ENCODE measurements at places on chromosomes 1 and 21.

DNA sequence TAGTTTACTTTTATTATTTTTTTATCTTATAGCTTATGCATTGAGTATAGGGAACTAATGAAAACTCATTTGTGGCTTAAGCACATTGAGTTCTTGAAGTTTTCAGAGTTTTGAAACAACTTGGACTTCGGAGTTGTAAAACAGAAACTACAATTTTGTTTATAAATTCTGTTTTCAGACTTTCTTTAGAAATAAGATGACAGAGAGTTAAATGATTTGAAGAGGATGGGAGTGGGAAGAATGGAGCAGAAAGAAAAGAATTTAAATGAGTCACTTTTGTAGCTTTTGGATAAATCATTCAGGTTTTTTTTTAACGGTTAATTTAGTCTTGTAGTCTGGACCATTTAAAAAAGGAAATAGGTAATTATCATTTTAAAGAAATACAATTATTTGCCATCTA, 32.3 kb downstream of the INKA2 start:
- no peak for DNase-seq

DNA sequence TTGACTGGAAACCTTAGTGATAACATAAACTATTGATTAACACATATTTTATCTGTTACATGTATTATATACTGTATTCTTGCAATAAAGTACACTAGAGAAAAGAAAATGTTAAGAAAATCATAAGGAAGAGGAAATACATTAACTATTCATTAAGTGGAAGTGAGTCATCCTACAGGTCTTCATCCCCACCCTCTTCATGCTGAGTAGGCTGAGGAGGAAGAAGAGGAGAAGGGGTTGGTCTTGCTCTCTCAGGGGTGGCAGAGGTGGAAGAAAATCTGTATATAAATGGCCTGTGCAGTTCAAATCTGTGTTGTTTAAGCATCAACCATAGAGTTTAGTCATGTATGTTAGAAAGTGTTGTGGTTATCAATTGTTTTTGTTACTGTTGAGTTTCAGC, 66.1 kb upstream of the CHODL start:
- no peak for DNase-seq

GRCh38 chr1:115090540-115090939, 1.2 kb upstream of the TSPAN2 start:
- no peak for DNase-seq

- no peak for DNase-seq
These were observed 1.9 kb upstream of the GPR153 start for GRCh38 chr1:6262555-6263420.

DNA sequence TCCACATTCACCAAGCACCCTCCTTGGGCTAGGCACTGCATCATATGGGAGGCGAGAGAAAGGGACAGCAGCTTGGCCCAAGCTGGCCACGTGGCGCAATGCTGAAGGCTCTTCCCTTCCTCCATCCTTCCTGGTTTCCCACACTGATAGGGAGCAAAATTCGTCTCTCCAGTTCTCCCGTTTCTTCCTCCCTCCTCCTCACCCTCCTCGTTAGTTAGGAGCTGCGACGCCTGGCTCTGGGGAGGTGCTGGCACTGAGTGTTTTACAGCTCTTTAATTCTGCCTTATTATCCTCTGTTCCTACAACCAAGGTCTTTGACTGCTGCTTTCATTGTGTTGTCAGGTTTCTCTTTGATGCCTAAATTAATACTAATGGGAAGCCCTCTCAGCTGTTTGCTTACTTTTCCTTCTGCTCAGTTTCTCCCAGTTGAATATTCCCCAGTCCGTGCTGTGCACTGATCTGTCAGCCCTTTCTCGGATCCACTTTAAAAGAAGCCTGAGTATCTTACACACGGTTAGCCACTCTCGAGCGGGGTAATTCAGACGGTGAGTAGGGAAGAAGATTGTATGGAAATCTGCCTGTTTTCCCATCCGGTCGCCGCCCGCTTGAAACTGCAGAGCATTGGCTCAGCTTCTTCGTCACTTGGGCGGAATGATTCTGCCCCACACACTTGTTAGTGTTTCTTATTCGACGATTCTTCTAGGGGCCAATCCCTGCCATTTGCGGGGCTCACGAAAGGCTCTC, 56.2 kb upstream of the SMYD2 start:
- no peak for DNase-seq

DNA sequence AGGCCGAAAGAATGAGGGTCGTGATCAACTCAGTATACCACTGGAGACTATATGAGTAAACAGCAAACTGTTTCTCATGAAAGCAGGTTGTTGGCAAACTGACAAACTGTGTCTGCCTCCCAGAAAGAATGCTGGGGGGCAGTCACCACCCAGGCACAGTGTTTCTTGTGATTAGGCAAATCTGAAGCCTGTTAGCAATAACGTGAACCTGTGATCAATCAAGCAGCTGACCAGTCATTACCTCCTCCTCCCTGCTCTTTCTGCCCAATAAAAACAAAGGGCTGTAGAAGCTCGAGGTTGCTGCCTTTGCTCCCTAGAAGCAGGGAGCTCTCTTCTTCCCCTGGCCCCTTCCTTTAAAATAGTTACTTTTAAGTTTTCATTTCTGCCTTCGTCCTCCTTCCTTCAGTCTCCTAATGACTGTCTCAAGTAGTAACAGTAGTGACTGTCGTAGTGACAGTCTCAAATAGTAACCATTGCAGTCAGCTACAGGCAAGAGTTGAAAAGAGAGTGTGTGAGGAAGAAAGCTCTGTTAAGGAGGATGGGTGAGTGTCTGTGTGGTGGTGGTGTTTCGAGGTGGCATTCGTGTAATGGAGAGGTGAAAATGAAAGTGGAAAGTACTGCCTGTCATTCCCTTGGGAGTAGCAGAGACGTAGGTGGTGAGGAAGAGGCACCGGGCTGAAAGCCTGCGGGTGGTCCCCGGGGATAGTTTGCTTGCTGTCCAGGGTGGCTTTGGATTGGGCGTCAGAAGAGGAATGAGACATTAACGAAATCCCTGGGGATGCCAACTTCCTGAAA, 14.5 kb downstream of the HHAT start:
- DNase-seq: no peak

GRCh38 chr1:30901798-30902581, 6.6 kb downstream of the SDC3 start:
- DNase-seq: no peak

GRCh38 chr1:216046336-216046735, 376.9 kb downstream of the USH2A start:
- DNase-seq: no peak

GRCh38 chr21:22597660-22598255, 1599.5 kb downstream of the NCAM2 start:
- DNase-seq: no peak

DNA sequence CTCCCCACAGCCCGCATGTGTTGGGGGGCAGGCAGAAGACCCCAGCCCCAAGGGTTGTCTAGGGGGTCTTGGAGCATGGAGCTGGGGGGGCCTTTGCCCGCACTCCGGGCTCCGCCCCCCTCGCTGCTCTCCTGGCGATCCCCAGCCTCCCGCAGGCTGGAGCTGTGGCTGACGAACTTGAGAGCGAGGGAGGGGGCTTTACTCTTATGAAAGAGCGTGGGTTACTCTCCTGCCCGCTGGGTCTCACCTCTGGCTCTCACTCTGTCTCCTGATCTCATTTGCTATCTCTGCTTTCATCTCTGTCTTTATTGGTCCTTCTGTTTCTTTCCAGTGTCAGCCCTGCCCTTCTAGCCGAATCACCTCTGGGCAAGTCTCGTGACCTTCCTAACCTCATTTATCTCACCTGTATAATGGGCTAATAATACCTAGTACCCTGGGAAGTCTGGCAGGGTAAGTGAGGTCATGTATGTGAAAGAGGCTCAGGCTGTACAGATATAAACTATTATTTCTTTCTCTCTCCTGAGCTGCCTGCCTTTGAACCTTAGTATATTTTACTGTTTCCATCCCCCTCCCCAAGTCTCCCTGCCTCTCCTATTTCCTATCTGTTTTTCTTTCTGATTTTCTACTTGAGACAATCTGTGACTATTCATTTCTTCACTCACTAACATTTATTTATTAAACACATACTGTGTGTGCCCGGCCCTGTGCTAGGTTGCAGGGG, 731 bp downstream of the EFNA4 start:
- DNase-seq: no peak

- DNase-seq: no peak
These were observed 166.9 kb downstream of the NCAM2 start for GRCh38 chr21:21165063-21165645.

- DNase-seq: no peak
These were observed 13.6 kb downstream of the IPO9 start for GRCh38 chr1:201842472-201843027.

DNA sequence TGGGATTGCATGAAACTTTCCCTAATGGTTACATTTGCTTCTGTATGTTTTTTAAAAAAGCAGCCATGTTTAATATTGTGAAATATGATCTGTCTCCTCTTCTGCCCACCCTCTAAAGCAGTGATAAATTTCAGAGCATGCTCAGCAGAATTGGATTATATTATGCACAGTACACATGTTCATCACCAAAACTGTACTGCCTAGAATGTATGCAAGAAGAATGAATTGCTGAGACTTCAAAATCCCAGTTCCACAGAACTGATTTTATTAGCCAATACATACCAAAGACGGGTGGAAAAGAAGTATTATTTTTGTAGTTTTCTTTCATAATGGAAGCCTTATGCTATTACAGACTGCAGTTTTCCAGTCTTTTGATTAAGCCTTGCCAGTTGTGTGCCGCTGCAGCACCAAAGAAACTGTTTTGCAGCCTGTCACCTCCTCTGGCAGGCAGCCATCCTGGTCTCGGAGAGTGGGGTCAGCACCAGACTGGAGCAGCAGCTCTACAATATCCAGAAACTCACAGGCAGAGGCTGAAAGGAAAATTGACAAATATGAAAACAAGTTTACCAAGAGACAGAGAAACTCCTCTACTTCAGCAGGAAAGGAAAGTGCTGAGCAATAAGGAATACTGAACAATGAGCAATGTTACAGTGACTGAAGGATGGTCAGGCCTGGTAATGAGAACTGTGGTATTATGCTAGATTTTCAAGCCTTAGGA, 58.1 kb downstream of the LHX4 start:
- no peak for DNase-seq

DNA sequence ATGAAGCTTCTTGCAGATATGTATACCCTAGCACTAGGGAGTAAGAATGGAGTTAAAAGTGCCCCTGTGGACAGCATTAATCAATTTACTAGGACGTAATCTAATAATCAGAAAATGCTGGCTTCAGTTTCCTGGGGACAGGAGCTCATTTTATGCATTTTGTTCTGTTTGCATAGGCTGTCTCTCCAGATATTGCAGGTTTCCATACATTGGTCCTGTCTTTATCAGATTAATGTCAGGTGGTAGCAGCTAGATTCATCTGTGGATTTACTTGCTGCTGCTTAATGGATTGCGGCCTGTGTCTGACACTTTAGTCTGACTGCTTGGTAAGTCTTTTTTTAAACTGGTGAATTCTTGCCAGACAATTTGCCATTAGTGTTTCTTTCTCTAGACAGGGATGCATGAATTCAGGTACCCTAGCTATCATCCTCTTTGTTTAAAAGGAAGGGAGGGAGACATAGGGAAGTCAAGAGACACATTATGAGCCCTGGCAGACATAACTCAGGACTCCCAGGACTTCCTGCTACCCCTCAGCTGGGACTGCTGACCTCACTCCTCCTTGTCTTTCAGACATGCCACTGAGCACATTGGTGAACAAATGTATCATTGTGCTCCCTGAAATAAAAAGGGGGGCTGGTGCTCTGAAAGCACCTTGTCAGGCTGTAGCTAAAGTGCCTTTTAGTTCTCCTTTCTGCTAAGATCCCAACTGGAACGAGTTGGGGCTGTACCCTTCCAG, 47.7 kb downstream of the NOS1AP start:
- DNase-seq: no peak

DNA sequence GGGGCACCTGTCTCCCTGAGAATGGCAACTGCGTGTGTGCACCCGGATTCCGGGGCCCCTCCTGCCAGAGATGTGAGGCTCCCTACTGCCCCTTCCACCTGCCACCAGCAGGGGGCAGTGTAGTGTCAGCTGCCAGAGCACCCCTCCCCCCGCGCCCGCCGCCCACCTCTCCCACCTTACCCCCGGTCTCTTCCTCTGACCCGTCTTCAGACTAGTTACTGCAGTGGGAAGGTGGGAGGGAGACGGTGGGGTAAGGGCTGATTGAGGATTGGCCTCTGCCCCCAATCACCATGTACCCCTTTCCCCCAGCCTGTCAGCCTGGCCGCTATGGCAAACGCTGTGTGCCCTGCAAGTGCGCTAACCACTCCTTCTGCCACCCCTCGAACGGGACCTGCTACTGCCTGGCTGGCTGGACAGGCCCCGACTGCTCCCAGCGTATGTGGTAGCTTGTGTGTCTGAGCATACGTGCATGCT, 10.1 kb upstream of the LRRC71 start:
- DNase-seq: peak; percentile 75

- DNase-seq: no peak
These were observed 78.0 kb downstream of the CD247 start for GRCh38 chr1:167440345-167440744.

GRCh38 chr1:224173523-224173922, 9.5 kb upstream of the DEGS1 start:
- no peak for DNase-seq

GRCh38 chr1:245209658-245210435, 55.1 kb downstream of the KIF26B start:
- DNase-seq: no peak

GRCh38 chr21:28421716-28422524, 570.8 kb downstream of the LTN1 start:
- DNase-seq: no peak

Data from stimulated activated naive CD8-positive, alpha-beta T cell treated with anti-CD3 and anti-CD28 coated beads, Interleukin-15, Interleukin-2, amounts not matched to agents 100 U/mL and 50 U/mL, for 24 hours (primary cell).